ENCODE measurements at places on chromosomes 12 and 14.

DNA sequence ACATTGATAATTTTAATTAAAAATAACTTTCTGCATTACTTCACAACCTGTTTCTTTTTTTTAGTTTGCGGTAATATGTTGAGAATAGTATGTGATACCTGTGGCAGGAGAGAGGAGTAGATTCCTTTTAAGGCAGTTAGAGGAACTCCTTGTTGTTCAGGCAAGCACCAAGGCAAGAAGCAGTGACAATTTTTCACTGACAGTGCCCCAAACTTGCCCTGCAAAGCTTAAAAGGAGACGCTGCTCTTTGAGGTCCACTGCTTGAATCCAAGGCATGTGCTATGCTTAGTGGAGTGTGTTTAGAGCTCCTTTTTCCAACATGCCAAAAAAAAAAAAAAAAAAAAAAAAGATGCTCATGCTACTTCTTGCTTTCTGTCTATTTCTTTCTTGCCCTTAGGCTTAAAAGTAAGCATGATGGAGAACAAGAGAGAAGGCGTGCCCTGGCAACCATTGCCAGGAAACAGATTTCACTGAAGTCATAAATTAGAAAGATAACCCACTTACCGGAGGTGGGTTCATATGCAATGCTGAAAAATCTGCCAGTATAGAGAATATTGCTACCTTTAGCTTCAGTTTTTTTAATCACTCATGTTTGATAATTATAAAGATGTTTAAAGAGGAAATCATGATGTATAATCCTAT is 58.3 kb upstream of the DYRK2 start:
- DNase-seq, result no peak

DNA sequence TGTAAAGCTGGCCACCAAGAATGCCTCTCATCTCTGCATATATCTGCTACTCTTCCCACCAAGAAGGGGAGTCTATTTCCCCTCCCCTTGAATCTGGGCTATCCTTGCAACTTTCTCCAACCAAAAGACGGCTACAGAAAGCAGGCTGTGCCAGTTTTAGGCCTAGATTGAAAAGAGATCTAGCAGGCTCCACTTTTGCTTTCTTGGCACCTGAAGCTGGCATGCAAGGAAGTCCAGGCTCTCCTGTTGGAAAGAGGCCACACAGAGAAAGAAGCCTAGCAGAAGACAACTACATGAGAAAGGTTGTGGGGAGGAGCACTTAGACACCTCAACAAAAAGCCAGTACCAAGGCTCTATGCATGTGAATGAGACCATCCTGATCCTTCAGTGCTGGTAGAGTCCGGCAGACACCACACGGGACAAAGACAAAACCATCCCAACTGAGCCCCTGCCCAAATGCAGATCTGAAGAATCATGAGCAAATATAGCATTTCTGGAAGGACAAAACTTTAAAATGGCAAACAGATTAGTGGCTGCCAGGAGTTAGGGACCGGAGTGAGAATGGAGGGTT is 68.0 kb downstream of the SPPL3 start:
- DNase-seq, result no peak

GRCh38 chr12:24479131-24479530 is 469.8 kb downstream of the BCAT1 start:
- peak; percentile 16 for DNase-seq

DNA sequence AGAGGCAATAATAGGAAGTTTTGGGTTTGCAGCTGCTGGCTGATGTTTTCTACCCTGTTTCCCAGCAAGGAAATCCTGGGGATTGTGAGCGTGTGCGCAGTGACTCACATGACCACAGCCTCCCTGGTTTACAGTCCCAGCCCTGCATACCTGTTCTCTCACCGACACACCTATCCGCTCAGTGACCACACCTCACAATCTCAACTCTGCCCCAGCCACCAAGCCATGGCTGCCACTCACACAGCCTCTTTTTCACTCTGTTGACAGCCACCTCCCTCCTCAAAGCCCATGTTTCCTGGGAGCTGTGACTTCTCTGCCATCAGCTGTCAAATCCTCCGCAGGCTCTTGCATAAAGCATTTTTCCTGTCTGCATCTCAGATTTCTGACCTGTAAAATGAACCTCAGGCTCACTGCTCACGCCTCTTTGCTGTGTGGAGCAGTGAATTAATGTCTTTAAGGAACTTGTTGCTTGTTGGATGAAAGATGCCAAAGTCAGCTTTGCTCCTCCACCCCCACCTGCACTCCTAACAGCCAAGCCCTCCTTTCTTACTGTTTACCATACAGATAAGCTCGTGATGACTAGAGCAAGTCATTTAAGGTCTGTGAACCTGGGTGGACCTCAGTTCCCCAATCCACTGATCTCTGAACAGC is 43.5 kb downstream of the B4GALNT3 start:
- peak; percentile 84 for DNase-seq

GRCh38 chr14:76235628-76236027 is 83.9 kb downstream of the GPATCH2L start:
- no peak for DNase-seq

DNA sequence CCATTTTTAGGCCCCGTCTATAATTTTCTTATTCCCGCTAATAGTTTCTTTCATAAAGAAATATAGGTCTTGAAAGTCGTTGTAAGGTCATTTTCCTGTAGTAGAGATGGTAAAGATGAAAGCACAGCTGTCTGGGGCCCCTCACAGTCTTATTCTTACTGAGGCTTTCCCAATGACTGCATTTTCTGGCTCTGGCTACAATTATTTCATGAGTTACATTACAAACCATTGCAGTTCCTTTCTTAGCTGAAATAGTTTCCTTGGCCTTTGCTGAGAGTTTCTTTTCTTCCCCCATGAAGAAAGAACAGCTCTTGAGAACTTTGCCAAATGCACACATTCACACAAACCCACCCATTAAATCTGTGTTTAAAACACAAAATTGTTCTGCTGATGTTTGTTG is 113.0 kb downstream of the DYRK2 start:
- no peak for DNase-seq

GRCh38 chr14:66039495-66039894 is 446.7 kb upstream of the CCDC196 start:
- DNase-seq, result no peak

DNA sequence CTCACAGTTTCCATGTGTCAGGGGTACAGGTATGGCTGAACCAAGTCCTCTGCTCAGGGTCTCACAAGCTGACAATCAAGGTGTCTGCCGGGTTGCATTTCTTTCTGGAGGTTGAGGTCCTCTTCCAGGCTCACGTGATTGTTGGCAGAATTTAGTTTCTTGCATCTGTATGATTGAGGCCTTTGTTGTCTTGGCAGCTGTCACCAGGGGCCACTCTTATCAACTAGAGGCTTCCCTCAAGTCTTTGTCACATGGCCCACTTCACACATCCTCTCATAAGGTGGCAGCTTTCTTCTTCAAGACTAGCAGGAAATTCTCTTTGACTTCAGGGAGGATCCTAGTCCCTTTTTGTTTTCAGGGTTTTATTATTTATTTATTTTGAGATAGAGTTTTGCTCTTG is 46.0 kb upstream of the FOS start:
- DNase-seq, result no peak

- DNase-seq, result no peak
Measured at GRCh38 chr12:120100630-120101029, 15.9 kb downstream of the RAB35 start.

- no peak for DNase-seq
Measured at GRCh38 chr12:9980126-9980525, 8.9 kb downstream of the CLEC12A start.

GRCh38 chr12:71857657-71858056 is 18.1 kb downstream of the TBC1D15 start:
- peak; percentile 44 for DNase-seq

DNA sequence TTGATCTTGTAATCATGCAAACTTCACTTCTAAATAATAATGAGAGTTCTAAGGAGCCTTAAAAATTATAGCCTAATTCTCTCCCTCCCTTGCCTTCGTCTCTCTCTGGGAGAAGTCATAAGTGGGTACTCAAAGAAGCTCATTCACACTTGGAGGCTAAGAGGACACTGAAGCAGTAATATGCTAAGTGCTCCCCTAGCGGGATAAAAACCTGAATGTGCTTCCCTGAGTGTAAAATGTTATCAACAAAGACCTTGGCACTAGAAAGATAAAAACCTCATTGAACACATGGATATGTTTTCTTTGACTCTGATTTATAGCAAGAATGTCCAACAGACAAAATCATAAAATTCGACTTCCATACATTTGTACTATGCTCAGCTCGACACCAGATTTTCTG is 337.9 kb upstream of the NOVA1 start:
- DNase-seq, result no peak

DNA sequence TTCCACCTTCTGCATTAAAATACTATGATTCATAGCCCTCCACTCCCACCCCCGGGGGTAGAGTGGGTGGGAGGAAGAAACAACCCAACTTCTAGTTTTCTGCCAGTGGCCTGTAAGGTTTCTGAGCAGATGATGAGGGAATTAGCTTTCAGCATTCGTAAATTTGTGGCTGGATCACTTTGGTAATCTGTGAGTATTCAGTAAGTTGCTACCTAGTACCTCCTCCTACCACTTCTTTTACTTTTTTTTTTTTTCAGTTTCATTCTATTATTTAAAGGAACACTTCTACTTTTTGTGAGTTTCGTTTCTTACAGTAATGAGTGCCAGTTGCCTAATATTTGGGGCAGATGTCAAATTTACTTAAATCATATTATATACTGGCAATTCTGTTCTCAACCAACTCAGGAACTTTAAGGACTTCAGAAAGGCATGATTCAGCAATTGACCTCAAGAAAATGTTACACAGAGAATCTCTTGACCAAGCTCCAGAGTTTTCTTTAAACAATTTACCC is 42.4 kb upstream of the EMP1 start:
- no peak for DNase-seq

DNA sequence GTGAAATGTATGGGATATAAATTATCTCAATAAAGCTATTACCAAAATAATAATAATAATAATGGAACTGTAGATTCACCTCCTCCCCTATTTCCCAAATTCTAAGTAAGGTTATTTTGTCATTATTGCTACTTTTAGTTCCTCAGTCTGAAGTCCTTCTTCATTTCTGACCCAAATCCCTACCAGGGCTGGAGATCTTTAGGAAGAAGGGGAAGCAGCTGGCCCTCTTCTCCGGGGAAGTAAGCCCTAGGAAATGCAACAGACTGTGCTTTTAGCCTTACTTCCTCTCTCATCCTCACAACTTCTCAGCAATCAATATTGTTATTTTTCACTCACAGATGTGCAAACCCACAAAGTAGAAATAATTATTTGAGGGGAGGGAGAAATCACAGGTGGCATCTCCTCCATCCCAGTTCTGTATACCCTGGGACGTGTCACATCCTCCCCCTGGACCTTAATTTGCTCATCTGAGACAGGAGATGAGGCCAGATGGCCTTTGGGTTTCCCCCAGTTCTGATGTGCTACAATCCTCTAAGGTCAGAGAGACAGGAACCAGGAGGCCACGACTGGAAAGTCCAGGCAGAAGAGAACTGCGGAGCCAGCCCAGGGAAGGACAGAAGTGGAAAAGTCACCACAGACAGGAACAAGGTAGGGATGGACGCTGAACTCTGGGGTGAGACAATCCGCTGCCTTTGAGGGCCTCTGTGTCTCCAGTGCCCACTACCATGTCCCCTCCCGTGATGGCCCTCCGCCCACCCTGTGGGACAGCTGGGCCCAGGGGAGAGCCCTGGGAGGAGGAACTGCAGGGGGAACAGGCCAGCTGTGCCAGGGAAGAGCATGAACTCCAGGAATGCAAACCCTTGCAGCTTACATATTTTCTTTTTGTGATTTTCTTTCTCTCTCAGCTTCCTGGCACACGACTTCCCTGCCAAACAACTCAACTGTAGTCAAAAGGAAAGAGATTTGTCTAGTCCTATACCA is 10.6 kb upstream of the TNFRSF1A start:
- no peak for DNase-seq

GRCh38 chr14:33908540-33909223 is 42.2 kb downstream of the EGLN3 start:
- peak; percentile 82 for DNase-seq

DNA sequence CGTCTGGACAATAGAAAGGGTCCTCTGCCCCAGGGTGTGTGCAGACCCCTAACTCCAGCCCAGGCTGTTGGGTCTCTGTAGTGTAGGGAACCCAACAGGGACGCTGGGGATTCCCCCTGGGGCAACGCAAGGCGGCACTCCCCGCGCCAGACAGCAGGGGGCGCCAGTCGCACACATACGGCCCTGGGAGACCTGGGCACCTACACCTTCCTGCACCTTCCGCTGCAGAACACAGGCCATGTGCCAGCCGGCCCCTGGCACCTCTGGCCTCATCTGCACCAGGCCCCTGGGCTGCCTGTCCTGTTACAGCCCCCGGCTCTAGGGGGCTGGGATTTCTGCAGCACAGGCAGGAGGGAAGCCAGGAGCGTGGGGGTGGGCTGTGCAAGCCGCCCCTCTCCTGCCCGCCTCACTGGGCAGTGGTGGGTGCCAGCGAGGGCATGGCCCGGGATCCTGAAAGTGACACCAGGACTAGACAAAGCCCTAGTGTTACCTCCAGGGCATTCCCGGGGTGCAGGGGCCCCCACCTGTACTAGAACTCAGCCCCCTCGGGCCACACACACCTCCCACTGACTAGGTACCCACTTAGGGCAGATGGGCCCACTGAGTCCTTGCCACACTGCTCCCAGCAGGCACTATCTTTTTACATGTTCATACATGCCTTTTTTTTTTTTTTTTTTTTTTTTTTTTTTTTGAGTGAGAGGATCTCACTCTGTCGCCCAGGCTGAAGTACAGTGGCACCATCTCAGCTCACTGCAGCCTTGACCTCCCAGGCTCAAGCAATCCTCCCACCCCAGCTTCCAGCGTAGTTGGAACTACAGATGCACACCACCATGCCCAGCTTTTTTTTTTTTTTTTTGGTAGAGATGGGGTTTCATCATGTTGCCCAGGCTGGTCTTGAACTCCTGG is 37.5 kb downstream of the CCNK start:
- DNase-seq, result peak; percentile 18

GRCh38 chr12:50642035-50642451 is 121.9 kb upstream of the ATF1 start:
- DNase-seq, result peak; percentile 85

DNA sequence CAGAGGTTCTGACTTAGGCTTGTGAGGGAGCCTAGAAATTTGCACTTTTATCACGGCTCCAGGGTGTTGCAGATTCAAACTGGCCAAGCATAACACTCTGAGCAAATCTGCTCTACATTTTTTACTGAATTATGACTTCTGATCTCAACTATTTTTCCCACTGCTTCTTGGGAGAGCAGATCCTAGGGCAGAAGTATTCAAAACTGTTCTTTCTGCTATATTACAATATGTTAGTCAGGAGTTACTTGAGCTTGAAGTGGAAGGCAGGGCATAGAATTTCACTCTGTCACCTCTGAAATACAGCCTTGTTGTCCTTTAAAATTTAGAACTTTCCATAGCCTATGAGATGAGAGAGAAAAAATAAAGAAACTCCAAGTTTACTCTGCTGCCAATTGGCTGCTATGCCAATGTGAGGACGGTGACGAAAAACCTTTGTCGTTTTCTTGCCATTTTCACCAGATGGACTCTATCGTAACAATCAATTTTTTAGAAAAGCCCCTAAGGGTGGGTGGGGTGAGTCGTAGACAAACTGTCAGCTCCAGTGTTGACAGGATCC is 16.4 kb upstream of the KERA start:
- peak; percentile 10 for DNase-seq

All from renal cortical epithelial cell (primary cell).